Activated CD4-positive, alpha-beta memory T cell treated with anti-CD3 and anti-CD28 coated beads for 36 hours (primary cell): ENCODE measurements at places on chromosomes 4 and X. TPM values are rescaled to one million over a fixed set of nuclear protein-coding genes. Genes with fewer than 3 reads are reported as not detected.

GRCh38 chrX:101407167-101407747 is 468 bp downstream of the GLA start:
- DNase-seq: no peak

DNA sequence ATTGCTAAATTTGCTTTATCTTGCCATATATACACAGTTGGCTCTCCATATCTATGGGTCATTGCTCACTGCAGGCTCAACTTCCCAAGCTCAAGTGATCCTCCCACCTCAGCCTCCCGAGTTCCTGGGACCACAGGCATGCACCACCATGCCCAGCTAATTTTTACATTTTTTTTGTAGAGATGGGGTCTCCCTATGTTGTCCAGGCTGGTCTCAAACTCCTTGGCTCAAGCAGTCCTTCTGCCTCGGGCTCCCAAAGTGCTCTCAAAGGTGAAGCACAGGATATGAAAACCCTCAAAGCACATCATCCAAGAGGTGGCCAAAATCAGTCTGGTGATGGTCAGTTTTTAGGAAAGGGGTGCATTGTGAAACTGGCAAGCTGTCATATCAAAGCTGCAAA is 11.8 kb downstream of the CDS1 start:
- DNase-seq: no peak

DNA sequence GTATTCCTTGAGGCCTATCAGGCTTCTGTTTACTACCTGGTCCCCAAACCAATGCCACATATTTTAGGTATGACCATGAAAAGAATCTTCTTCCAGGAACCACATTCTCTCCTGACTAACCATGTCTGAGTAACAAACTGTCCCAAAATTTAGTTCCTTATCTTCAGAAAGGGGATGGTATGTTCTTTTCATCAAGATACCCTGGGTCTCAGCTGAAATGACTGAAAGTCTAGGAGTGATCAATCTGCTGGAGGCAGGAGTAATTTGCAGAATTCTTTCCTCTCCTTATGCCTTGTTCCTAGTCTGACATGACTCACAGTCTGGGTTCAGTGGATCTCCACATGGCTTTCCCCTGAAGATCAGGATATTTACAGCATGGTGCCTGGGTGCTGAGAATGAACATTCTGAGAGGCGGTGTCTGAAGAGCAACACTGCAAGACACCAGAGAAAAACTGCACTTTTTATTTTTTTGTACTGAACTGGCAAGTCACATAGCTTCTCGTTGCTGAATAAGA is 665.5 kb downstream of the TLL1 start:
- no peak for DNase-seq

Gene GATA1
- not detected for total RNA-seq

Gene SLC16A2
- 1.2 TPM for total RNA-seq

GRCh38 chrX:53476371-53476770 is 42.2 kb upstream of the HSD17B10 start:
- no peak for DNase-seq

Gene PRSS12
- not detected for total RNA-seq
